ENCODE measurements at places on chromosomes 11 and 22.

GRCh38 chr11:72144807-72145565 lies 9.5 kb downstream of the FOLR3 start:
- no peak for DNase-seq

- DNase-seq = no peak
Measured at GRCh38 chr22:35620624-35621251, 3.6 kb upstream of the MB start.

GRCh38 chr11:35323076-35323868 lies 96.1 kb downstream of the SLC1A2 start:
- DNase-seq = no peak

GRCh38 chr11:126683766-126684728 lies 316.5 kb downstream of the KIRREL3 start:
- no peak for DNase-seq

- peak; percentile 24 for DNase-seq
Measured at GRCh38 chr11:113289431-113290187, 24.8 kb upstream of the TTC12 start.

- DNase-seq = no peak
Measured at GRCh38 chr11:116422556-116422955, 350.2 kb downstream of the BUD13 start.

DNA sequence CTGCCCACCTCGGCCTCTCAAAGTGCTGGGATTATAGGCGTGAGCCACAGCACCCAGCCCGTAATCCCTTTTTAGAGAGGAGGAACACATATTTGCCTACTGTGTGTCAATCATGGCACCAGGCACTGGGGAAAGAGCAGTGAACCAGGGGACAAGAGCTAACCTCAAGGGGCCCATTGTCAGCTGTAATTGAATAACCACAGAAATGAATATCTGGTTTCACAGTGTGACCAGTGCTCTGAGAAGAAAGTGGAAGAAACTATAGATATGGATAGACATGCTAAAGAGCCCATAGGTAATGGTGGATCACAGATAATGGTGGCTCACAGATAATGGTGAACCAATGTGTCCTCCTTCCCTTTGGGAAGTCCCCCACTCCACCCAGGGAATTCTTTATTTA lies 8.6 kb upstream of the KCTD14 start:
- DNase-seq = no peak

DNA sequence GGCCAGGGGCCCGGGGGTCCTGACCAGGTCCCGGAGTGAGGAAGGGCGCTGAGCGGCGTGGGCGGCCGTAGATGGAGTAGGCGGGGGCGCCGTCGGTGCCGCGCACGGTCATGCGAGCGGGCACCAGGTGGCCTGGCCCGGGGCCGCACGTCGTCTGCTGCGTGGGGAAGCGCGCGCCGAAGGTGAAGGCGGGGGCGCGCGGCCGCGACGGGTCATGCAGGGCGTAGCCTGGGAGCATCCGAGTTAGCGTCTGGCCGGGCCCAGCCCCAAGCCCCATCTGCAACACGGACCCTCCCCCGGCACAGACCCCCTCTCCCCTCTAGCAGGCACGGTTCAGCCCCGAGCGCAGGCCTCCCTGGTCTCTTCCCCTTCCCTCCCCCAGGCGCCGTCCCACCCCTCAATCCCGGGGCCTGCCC lies 1.7 kb upstream of the TYMP start:
- DNase-seq = peak; percentile 66

DNA sequence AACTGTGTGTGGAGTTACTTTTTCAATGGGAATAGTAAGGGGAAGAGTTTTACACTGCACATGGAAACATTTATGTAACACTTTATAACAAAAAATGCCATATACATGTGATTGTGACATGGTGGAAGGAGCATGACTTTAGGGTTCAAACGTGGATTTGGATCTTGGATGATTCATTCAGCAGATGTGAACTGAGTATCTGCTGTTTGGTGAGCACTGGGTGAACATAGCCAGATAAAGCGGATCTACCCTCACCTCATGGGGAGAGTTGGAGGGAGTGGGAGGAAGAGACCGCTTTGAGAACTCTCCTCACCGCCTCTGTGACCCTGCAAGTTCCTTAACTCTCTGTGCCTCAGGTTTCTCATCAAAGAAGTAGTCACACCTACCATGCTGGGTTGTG lies 3.1 kb downstream of the NAA40 start:
- DNase-seq = no peak

DNA sequence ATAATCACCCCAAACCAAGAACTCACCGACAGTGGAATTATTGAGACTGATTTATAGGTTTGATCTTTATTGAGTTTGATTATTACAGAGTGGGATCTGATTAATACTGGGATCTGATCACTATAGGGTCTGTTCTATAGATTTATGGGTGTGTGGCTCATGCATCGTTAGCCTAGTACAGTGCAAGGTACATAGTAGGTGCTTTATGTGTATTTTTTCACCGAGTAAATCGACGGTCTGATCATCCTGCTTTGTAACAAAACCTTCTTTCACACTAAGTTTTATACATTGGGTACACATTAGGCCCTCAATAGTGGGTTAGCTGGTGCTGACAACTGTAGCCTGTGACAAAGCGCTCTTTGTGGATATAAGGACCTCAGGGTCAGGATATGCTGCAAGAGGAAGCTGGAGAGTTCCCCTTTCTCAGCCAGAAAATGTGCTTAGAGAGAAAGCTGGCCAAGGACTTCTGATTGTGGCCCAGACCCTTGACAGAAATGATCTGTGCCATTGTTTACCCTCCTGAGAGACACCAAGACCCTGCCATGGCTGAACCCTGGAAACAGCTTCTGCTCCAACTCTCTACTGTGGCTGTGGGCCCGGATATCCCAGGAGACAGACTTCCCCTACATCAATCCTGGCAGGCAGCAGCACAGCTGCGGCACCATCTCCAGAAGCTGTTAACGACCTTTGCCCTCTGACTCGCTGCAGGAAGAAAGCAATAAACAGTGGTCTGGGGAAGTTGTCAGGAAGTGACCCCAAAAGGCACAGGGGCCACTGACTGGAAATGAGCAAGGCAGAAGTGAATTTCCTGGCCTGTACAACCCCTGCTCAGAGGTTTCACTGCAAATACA lies 16.1 kb upstream of the TPP1 start:
- no peak for DNase-seq

DNA sequence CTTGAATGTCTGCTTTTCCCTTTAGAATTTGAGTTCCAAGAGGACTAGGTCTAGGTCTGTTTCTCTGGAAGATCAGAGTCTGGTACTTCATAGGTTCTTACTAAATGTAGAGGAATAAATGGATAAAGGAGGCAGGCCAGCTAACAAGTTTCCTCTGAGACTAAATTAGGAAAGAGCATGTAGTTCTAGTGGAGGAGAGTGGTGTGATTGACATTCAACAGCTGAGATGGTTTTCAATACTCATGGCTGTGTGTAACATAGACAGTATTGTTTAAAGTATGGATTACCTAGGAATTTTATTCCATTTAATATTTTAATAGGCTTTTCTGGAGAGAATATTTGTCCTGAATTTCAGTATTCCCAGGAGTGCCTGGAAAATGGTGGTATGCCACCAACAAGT lies 364.7 kb downstream of the METTL15 start:
- no peak for DNase-seq

DNA sequence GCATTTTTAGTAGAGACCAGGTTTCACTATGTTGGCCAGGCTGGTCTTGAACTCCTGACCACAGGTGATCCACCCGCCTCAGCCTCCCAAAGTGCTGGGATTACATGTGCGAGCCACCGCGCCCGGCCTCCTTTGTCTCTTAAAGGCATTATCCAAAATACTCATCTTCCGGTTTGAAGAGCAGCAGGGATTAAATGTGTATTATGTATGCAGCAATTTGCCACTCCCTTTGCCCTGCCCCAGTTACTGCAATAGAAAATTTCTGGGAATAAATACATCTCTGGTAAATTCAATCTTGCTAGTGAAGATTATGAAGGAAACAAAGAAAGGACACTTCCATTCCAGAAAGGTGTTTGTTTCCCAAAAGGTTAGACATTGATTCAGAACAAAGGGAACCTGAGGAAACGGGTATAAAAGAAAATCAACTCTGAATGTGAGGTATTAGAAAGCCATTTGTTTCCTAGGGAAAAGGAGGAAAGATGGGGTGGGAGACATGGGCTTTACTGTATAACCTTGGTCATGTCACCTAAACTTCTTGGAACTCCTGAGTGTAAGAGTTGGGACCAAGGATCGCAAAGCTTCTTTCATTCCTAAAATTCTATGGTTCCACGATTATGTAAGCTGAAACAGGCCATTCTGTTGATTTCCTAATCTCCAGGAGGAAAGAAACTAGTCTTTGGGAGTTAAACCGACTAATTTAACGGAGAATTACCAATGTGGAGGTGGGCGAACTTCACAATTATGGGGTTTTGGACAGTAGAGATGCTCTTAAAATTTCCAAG lies 959 bp upstream of the HIPK3 start:
- no peak for DNase-seq

DNA sequence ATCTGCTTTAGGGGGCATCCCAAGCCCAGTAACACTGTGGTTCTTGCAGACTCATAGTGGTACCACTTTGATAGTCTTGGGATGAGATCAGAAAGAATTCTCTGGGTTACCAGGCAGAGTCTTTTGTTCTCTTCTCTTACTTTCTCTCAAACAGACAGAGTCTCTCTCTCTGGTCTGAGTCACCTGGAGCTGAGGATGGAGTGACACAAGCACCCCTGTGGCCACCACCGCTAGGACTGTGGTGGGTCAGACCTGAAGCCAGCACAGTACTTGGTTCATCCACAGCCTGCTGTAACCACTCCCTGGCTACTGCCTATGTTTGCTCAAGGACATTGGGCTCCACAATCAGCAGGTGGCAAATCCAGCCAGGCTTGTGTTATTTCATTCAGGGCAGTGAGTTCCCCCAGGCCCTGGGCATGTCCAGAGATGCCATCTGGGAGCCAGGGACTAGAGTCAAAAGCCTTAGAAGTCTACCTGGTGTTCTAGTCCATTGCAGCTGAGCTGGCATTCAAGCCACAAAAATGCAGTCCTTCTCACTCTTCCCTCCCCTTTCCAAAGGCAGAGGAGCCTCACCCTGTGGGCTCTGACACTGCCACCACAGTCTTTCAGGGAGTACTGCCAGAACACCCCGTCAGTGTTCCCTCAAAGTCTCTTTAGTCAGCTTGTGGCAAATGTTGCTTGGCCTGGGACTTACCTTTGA lies 29.9 kb downstream of the ENDOD1 start:
- no peak for DNase-seq

GRCh38 chr11:130403271-130403804 lies 25.1 kb downstream of the ADAMTS8 start:
- DNase-seq = no peak

GRCh38 chr11:9065607-9066432 lies 25.6 kb downstream of the SCUBE2 start:
- no peak for DNase-seq

- DNase-seq = no peak
Measured at GRCh38 chr11:81644239-81644840, 1089.3 kb downstream of the FAM181B start.

- no peak for DNase-seq
Measured at GRCh38 chr11:91686700-91687099, 537.9 kb upstream of the FAT3 start.

GRCh38 chr22:33535937-33536875 lies 384.1 kb downstream of the LARGE1 start:
- DNase-seq = no peak

DNA sequence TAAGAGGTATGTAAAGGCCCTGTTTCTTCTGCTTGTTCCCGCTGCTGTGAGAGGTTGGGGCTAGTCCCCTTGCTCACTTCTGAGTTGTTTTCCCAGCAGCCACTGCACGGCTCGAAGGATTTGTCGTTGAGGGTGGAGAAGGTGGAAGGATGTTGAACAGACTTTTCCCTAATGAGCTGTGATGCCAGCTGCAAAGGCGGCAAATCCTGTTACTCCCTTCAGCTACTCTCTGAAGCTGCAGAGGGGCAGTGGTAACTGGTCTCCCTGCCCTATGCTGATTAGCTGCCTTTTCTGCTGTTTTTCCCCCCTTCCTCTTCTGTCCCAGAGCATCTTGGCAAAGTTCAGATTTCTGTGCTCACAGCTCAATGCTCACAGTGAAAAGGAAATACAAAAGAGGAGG lies 90.4 kb upstream of the SLC25A18 start:
- no peak for DNase-seq

DNA sequence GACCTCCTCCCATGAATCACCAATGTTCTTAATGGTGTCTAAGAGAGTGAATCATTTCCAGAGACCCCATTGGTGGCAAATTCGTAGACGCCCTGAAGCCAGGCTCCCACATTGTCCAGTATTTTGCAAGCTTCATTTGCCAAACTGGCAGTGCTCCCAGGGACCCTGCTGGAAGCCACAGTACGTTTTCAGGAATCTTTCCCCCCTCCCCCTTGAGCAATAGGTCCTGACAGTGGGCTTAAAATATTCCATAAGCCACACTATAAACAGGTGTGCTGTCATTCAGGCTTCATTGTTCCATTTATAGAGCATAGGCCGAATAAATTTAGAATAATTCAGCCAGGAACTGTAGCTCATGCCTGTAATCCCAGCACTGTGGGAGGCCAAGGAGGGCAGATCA lies 125.3 kb downstream of the MORC2 start:
- DNase-seq = no peak

DNA sequence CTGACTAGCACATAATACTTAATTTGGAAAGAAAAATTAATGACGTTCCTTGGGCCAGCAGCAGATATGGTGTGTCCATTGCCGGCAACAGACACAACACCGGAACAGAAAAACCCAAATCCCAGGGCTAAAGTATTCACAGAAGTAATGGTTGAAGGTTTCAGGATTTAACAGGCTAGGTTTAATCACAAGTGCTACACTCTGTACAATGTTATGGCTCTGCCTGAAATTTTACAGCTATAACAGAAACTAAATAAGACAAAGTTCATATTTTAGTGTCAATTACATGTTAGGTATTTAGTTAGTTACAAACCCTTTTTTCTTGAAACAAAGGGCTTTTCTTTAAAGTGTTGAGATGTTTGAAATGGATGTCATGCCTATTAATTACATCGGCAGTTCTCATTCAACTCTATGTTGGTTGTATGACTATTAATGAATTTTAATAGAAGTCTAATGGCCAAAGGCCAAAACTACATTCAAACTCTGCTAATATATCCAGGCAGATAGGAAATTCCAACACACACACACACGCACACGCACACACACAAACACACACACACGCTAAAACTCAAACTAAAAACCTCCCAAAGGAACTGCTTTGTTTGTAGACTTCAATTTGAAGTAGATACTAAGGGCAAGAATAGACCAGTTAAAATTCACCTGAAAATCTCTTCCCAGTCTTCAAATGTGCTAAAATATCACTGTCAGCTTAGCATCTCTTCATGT lies 27.8 kb upstream of the CLNS1A start:
- DNase-seq = no peak
